Stimulated activated CD4-positive, alpha-beta T cell treated with anti-CD3 and anti-CD28 coated beads, Interleukin-12 subunit alpha, Interleukin-12 subunit beta, amount 100 ng/mL, for 24 hours (primary cell): ENCODE measurements at places on chromosomes 11 and 22.
A peak's percentile ranks its signal among the peaks of the same experiment; 100 is the strongest.

DNA sequence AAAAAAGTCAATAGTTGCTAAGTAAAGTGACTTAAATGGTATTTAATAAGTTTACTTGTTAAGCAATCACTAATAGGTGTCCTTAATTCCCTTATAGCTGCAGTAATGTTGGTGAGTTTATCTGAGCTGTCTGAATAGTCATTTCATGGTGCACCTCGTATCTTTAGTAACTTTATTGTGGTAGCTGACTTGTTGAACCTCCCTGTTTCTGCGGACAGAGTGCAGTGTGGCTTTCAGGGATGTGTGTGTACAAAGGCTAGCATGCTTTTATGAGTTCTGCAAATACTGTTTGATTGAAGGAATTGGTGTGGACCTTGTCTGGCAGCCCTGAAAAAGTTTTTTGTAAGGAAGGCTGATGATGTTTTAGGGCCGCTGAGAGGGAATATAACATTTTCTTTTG is 2.6 kb downstream of the ZNRF3 start:
- no peak for DNase-seq

GRCh38 chr11:73999581-74000306 is 9.1 kb downstream of the UCP3 start:
- no peak for DNase-seq

- DNase-seq: no peak
Measured at GRCh38 chr22:17566776-17567175, 3.5 kb downstream of the SLC25A18 start.

DNA sequence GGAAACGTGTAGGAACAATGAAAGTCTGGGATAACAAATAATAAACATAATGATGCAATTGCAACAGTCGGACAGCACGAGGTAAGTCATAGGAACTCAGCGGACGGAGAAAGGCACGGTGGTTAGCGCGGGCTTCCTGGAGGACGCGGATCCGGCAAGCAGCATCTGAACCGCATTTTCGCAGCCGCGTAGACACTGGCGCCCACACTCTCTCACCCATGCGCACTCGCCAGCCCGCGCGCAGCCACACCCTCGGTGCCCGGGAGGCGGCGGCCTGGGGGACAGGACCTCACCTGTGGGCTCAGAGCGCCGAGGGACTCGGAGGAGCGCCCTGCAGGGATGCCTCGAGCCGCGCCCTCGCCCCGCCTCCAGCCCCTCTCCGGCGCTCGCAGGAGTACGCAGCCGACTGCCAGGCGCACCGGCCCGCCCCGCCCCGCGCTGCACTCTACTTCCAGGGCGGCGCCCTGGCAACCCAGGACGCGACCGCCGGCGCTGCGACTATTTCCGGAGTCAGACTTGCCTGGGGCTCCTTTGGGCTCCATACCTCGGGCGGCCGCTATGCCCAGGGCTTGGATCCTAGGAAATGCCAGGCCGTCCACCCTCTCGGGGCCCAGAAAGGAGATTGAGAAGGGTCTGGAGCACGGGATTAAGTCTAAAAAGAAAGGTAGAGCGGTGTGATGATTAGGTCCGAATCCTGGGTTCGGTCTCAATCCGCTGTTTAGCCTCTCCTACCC is at the start of gene TTLL1:
Gene TTLL1, minus strand, starts transcription at position 408 of the 734 bp plus-strand sequence. CDS start 13,805 bp downstream, outside the sequence.
- peak; percentile 85 for DNase-seq

- DNase-seq: no peak
Measured at GRCh38 chr11:134556186-134556585, 144.1 kb upstream of the B3GAT1 start.

DNA sequence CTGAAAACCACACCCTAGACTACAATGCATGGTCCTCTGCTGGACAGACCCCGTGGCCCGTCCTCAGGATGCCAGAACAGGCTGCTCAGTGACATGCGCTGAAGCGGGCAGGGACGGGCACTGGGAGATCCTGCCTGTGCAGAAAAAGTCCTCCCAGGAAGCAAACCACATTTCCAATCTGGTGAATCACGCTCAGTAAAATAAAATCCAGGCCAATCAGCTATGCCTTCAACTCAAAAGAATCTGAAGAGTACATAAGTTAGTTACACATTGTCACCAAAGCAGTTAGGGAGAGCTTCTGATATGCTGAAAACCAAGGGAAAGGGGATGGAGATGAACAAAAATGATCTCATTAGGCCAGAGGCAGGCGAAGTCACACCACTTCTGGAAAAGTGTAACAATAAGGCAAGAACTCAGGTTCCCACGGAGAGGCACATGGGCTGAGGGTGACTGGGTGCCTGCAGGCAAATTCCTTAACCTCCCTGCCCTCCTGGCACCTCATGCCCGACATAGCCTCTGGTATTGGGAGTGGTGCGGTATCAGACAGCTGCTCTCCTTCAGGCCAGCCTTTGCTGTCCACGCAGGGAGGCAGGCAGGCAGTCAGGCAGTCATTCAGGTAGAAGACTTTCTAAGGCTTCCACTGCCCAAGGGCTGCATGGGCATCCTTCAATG is 66.4 kb downstream of the APOL5 start:
- DNase-seq: no peak
